ENCODE measurements at places on chromosomes 16 and 17.

DNA sequence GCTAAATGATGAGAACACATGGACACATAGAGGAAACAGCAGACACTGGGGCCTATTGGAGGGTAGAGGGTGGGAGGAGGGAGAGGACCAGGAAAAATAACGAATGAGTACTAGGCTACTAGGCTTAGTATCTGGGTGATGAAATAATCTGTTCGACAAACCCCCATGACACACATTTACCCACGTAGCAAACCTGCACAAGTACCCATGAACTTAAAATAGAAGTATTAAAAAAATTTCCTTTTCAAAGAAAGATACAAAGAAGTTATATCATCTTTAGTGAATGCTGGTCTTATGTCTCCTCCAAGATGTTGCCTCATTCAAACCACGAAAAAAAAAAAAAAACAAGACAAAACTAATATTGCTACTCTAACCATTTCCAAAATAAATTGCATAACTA, 31.7 kb downstream of the MBTD1 start:
- no peak for DNase-seq

DNA sequence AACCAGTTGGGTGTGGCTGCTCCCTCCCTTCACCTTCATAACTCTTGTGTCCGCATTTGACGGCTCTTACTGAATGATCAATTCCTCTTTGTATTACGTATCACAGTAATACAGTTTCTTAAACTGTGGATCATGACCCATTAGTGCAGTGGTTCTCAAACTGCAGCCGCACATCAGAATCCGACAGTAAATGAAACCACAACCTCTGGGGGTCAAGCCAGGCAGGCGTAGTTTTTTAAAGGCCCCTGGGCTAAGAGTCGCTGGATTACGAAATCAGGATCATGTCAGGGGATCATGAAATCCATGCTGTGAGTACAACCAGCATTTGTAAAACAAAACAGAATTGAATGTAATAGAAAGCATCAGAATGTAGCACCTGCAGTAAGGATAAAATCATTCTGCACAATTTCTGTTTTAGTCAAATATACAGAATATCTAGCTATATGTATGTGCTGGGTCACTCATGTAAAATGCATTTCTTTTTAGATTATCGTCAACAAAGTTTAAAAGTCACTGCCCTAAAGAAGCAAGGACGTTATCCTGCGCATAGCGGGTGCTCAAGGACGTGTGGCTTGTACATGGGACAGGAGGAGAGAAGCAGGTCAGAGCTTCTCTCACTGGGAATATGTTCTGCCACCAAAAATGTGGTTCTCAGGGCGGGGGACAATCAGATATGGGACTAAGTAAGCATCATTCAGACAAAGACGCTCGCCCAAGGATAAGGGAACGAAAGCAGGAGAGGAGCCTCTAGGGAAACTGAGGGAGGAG, 113.1 kb downstream of the ZFHX3 start:
- no peak for DNase-seq

- DNase-seq: no peak
These were observed 808.3 kb upstream of the EEF2KMT start for GRCh38 chr16:5905935-5906334.

GRCh38 chr17:44095647-44096496, 25.3 kb downstream of the G6PC3 start:
- DNase-seq: no peak

- DNase-seq: no peak
These were observed 4.7 kb upstream of the TEKT3 start for GRCh38 chr17:15346066-15346595.

- no peak for DNase-seq
These were observed 25.8 kb upstream of the HLF start for GRCh38 chr17:55238931-55239297.

All from stimulated activated CD8-positive, alpha-beta memory T cell treated with anti-CD3 and anti-CD28 coated beads, Interleukin-7, amount 100 ng/mL, for 1 hour (primary cell).